ENCODE measurements at places on chromosomes 12 and 14.

DNA sequence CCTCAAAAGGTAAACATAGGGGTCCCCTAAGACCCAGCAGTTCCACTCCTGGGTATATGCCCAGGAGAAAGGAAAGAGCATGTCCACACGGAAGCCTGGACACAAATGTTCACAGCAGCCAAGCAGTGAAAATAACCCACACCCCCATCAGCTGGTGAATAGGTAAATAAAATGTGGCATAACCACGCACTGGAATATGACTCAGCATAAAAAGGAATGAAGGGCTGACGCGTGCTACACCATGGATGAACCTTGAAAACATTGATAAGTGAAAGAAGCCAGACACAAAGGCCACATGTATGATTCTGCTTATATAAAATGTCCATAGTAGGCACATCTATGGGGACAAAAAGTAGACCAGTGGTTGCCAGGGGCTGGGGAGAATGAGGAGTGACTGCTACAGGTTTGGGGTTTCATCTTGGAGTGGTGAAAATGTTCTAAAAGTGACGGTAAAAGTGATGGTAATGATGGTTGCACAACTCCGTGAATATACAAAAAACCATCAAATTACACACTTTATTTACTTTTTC lies 3.8 kb upstream of the SCARB1 start:
- DNase-seq: peak; percentile 33

GRCh38 chr12:94676031-94676641 lies 25.8 kb upstream of the TMCC3 start:
- no peak for DNase-seq

DNA sequence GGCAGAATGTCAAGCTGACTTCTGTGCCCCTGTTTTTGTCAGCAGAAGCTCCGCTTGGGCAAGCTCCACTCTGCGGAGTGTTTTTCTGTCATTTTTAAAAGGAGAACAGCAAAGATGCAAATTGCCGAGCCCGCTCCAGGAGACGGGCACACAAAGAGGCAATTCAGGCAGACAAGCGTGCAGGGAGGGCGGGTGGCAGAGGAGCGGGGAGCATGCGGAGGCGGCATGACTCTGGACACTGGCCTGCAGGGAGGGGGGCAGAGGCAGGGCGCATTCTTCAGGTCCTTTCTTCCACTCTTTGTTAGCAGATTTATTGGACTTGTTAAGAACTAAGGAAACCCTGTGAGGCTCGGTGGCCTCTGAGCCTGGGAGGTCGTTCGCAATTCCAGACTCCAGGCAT lies 187.3 kb upstream of the RMST start:
- DNase-seq: no peak

DNA sequence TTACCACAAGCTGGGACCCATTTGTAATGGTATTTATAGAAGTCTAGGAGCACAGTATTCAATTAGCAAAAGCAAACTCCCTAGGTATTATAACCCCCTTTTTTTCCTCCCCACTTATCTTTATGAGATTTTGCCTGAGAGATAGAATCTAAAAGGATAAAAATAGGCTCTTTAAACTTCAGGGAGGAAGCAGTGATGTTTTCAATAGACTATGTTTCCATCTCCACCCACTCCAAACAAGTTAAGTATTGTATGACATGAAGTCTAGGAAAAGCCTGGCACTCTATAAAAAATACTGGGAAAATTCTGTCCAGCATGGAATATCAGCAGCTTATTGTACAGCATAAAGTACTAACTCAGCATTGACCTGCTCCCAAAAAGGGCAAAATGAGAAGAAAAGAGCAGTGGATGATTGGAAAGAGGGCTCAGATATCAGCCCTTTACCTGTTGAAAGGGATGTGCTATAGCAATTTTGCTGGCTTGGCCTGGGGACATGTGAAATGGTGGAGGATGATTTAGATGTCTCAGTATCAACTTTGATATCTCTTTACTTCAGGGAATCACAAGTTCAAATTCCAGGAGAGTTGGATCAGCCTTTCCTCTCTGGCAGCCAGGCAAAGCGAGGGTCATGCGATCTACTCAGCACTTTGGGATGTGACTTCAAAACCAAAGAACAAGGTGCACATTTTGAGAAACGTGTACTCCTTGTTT lies 72.4 kb downstream of the IGF1 start:
- no peak for DNase-seq

DNA sequence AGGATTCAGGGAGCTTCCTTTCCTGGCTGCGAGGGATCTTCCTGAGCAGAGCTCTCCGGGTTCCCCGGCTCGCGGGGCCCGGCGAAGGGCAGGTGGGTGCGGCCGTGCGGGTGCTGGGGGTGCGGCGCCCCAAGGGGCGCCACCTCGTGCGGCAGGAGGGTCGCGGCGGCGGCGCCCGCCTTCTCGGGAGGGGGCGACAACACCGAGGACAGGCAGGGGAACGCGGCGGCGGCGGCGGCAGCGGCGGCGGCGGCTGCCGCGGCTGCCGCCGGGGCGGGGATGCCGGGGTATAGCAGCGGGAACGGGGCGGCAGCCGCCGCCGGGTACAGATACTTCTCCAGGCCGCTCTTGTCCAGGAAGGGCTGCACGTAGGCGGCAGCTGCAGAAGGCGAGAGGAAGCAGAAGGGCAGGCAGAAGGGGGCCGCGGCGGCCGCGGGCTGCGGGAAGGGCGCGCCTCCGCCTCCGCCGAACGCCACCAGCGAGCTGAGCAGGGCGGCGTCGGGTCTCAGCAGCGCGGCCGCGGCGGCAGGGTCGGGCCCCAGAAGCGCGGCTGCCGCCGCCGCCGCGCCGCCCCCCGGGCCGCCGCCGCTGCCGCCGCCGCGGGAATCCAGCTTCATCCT lies 2.7 kb downstream of the BHLHE41 start:
- DNase-seq: no peak

DNA sequence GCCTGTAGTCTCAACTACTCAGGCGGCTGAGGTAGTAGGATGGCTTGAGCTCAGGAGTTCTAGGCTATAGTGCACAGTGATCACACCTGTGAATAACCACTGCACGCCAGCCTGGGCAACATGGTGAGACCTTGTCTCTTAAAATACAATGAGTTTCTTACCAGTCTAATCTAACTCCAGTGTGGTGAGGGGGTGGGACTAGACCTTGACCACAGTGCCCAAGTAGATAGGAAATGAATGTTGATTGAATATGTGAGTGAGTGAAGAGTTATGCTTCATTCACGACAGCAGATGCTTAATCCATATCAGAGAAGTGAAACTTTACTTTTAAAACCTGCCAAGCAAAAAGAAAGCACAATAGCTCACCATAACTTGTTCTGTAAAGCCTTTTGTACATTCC lies 11.2 kb upstream of the AK7 start:
- DNase-seq: no peak

Measured in astrocyte of the spinal cord (primary cell).